ENCODE measurements at places on chromosomes 16 and 17.

GRCh38 chr17:57597531-57598453 lies 147.3 kb downstream of the CCDC182 start:
- peak; percentile 5 for DNase-seq

- no peak for DNase-seq
Observed at GRCh38 chr17:50264263-50265113, 9.8 kb upstream of the TMEM92 start.

- no peak for DNase-seq
Observed at GRCh38 chr16:31508706-31509195, 560 bp upstream of the RUSF1 start.

- no peak for DNase-seq
Observed at GRCh38 chr16:82368041-82368440, 198.0 kb upstream of the MPHOSPH6 start.

- DNase-seq: no peak
Observed at GRCh38 chr17:42844271-42844670, at the start of gene AOC2. TSS of gene AOC2 (plus strand) at chr17:42844580. CDS start at chr17:42844627, 47 bp downstream.

GRCh38 chr16:84780544-84781376 lies 39.0 kb upstream of the CRISPLD2 start:
- no peak for DNase-seq

DNA sequence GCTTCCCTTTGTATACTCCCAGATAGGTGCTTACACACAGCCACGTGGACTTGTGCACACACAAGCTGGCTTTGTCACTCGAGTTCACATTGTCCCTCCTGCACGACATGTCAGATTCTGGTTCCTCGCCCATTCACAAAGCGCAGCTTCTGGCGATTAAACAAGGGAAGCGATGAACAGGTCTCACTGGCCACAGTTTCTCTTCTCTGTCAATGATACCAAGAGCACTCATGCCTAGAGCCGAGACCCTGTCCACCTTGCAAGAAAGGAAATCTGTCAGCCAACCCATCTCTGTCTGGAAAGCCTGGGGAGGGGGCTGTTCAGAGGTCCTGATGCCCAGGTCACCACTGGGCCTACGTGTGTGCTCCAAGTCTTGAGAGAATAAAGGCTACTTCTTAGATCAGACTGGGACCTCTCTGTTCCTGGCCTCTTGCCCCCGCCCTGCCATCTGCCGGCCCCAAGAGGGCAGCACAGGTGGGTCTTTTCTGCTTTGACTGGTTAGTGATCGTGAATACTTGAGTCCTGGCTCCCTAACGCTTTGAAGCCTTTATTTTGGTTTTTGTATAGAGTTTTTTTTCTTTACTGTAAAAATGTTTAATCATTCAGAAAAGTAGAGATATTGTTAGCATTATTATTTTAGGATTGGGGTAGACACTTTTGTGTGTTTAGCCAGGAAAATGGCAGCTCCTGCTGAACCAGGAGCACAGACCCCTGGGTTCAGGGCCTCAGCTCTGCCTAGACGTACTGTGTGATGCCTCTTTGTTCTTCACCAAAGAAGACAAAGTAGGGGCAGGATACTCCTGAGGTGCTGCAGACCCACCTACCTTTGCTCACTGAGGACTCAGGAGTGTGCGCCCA lies 104.7 kb downstream of the MRM1 start:
- peak; percentile 32 for DNase-seq

GRCh38 chr17:63066158-63066813 lies 100.3 kb downstream of the TANC2 start:
- DNase-seq: no peak

GRCh38 chr17:35245196-35245486 lies 2.3 kb downstream of the SLFN5 start:
- DNase-seq: no peak

Data from DMS153 (cell line).